CD4-positive, alpha-beta T cell treated with Interleukin-12 subunit alpha and Interleukin-12 subunit beta, for 1 hour (primary cell): ENCODE measurements at places on chromosomes 2 and 18.

GRCh38 chr2:233032551-233033320 is at the start of gene NEU2:
NEU2 (plus strand) TSS chr2:233032672; CDS start chr2:233032672, 0 bp downstream.
- no peak for DNase-seq

- no peak for DNase-seq
These were observed 211.0 kb upstream of the SIX2 start for GRCh38 chr2:45220227-45220626.

DNA sequence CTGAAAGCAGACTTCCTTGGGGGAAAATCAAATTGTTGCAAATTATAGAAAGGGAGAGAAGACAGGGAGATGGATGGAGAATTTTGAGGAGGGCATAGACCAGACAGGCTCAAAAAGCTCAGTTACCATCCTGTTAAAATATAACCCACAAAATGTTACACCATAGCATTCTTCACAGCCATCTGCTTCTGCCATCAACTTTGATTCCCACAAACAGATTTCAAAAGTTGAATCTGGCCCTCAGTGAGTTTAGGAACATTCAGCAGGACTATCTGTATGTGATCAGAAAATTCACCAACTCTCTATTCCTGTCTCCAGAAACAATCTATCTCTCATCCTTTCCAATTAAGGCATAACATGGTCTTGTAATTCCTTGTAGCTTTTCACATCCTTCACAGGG is 159.8 kb upstream of the CCDC68 start:
- no peak for DNase-seq

- DNase-seq: no peak
These were observed 91.9 kb upstream of the KLHL29 start for GRCh38 chr2:23293063-23293462.

DNA sequence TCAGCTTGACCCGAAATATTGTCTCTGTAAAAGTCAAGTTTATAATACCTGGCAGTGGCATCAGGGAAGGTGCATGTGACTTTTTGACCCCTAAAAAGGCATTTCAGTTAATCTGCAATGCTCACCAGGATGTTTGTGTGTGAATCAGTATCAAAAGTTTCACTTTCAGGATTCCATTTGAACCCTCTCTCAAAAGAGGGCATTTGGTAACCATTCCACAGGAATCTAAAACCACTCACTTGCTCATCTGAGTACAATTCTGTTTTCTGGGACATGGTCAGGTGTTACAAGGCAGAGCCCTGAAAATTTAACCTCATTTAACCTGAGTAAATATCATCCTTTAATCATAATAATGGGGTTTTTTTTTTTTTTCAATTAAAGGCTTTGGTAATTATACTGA is 77.9 kb upstream of the KLF7 start:
- DNase-seq: no peak

GRCh38 chr2:88320076-88320773 is 132.3 kb downstream of the FOXI3 start:
- no peak for DNase-seq

GRCh38 chr18:7479756-7480155 is 87.4 kb upstream of the PTPRM start:
- DNase-seq: no peak

DNA sequence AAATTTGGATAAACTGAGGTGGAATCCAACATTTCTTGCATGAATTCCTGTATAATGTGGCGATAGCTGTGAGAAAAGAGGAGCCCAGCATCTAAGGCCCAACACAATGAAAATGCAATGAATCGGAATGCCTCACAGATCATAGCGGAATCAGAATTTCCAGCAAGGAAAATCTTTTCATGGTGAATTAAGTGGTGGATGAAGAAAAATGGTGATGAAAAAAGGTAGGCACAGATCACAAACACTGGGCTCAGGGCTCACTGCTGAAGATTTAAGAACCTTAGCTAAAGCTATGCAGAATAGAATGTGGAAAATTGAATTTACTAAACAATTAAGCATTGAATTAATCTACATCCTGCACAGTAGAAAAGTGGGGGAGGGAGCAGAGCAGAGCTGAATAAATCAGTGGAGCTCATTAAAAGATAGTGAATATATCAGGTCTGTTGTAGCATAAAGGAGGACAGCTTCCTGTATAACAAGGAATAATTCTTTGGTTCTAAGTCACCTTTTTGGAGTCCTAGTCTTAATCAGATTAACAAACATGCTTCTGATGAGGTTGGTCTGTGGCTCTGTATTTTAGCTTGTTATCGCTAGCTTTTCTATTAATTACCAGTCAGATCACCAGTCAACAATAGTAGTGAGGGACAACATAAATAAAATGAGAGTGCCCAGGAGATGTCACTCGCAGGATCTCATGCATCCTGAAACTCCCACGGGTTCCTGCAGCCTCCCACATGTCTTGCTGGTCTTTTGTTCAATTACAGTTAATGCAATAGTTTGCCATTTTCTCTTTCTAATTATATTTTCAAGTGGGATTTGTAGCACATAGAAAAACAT is 27.0 kb downstream of the MEIS1 start:
- no peak for DNase-seq

GRCh38 chr2:68721482-68722101 is 13.0 kb upstream of the ARHGAP25 start:
- peak; percentile 61 for DNase-seq

- DNase-seq: no peak
These were observed 52.4 kb downstream of the PMS1 start for GRCh38 chr2:189836644-189837043.

DNA sequence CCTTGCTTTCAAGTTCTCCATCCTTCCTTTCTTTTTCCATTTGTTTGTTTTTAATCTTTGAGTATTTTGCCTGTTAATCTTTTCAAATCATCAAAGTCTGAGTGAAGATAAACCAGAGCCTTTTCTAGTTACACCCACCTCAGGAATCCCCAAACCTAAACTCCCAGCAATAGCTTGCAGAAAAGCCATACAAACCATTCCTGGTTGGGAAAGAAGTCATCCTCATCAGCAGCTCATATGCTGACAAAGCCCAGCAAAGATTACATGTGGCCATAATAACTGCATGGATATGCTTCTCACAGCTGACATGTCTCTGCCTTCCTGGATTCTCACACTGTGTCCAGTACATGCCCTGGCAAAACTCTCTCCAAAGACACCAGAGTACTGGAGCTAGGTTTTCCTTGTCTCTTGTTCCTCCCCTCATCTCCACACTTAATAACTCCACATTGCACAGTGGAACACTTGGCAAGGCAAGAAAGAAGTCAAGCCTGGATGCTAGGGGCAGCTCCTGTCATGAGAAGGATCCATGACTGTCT is 126.4 kb upstream of the TLK1 start:
- DNase-seq: no peak

DNA sequence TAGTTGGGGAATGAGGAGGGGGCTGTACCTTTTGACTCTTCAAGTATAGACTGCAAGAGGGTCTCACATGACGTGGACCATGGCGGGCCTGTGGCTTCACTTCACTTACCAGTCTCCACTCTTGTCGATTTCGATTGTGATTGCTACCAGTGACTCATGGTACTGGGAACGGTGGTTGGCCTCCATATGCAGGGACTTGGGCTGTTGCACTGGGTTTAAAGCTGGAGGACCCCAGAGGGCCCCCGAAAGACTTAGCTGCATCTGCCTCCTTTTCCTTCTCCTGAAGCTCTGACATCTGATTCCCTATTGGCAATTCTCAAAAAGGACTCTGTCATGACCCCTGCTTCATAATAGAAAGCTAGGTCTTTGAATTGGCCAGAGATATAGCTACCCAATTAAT is 43.4 kb downstream of the HK2 start:
- DNase-seq: no peak

DNA sequence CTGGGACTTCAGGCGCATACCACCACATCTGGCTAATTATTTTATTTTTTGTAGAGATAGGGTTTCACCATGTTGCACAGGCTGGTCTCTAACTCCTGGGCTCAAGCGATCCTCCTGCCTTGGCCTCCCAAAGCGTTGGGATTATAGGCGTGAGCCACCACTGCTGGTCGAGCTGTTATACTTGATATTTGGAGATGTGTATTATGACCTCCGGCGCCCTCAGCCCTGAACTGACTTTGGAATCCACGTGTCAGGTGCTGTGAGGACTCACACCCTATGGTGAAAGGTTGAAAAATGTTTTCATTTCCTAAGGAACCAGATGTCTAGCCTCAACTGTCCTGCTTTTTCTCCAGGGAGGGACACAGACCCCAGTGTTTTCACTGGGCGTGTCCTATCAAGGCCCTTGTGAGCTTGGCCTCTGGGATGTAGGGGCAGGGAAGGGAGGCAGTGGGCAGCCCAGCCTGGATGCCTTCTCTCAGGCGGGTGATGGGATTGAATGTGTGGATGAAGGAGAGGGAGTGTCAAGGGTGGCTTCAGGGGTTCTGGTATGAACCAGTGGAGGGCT is 56.4 kb upstream of the HAAO start:
- no peak for DNase-seq

DNA sequence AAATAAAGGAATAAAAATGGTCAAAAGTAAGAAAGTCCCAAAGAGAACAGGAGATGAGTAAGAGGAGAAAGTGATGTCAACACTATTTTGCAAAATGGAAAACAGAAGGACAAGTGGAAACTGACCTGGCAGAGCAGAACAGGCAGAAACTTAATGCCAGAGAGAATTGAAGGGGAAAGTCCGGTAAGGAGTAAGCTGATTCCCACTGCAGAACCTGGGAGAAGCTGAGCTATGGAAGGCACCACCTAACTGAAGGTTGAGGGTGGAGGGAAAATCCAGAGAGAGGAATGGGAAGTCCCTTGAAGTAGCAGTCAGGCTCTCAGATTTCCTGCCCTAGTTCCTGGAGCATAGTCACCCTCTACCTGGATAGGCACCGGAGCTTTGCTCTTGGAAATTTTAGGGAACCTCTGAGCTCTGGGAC is 59.8 kb downstream of the MOGAT1 start:
- no peak for DNase-seq

DNA sequence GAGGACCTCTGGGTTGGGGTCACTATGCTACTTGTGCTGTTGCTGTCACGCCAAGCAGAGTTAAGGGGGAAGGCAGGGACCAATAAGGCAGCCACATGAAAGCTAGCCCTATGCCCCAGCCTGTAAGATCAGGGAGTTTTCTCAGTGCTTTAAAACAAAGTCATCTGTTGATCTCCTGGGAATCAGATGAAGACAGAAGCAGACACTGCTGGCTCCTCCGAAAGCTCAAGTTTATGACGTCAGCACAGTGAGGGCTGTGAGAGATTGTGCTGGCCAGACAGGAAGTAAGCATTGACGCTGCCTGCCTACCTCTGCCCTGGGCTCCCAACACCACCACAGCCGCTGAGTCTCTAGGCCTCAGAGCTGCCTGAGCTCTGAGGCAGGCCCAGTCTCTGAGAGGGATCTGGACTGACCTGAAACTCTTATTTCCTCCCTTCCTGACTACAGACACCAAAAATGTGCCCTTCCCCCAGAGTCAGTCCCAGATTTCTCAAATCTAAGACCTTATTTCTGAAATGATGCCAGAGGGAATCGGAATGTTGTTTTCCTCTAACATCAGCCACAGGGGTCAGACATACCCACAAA is 118.1 kb upstream of the EPAS1 start:
- DNase-seq: peak; percentile 61

- DNase-seq: no peak
These were observed 113.7 kb downstream of the SPOPL start for GRCh38 chr2:138615257-138615656.

GRCh38 chr2:62698653-62699052 is 6.9 kb upstream of the EHBP1 start:
- DNase-seq: no peak

GRCh38 chr2:74632209-74632938 is 15.8 kb downstream of the M1AP start:
- DNase-seq: no peak

DNA sequence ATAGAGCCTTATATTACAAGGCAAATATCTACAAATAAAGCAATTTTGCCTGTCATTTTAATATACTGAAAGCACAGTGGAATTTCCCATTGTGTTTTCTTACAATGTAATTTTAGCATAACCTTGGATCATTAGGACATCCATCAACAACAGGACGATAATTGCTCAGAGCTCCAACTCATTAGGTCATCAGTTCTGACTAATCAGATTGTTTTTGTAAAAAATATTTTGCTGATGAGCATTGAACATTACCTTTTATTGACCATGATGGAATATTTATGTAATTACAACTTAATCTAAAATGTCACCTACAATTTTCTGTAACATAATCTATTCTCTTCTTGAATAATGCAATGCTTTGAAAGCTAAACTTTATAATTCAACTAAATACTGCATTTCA is 215.3 kb upstream of the DSEL start:
- DNase-seq: no peak
